ENCODE measurements at places on chromosomes 4 and X.

- no peak for DNase-seq
These were observed 82.5 kb upstream of the GC start for GRCh38 chr4:71866212-71866885.

DNA sequence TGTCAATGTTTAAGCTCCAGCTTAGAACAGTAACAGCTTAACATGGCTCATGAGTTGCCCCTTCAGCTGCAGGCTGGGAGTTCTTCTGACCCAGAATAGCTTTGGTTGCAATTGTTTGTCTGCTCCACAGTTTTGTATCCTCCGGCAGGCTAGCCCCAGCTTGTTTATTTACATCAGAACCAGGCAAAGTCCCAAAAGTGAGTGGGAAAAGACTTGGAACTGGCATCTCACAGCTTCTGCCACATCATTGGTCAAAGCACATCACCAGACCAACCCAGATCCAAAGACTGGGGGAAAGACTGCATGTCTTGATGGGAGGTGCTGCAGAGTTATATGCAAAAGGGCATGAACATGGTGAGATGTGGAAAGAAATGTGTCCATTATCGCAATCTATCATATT, 231.2 kb upstream of the CPEB2 start:
- no peak for DNase-seq

DNA sequence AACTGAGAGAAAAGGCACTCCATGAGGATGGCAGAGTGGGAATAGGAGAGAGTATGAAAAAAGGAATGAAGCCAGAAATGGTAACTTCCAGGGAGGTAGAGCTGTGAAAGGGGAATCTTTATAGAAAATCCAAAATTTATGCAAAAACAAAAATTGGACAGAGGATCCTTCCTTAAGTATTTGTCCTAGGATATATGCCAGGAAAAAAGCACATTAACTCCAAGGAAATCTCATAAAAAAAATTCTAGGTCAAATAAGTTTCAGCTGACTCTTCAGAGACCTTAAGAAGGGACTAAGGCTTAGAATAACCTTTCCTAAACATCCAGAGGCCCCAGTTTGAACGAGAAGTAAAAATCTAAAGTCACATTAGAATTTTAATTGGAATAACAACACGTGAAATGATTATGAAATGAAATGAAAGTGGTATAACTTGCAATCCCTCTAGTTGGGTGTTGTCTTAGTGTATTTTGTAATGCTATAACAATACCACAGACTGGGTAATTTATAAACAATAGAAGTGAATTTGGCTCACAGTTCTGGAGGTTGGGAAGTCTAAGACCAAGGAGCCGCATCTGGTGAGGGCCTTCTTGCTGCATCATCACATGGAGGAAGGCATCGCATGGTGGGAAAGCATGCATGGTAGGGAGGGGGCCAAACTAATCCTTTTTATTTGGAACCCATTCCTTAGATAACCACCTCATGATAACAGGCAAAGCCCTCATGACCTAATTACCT, 145.4 kb upstream of the RXFP1 start:
- DNase-seq: no peak

DNA sequence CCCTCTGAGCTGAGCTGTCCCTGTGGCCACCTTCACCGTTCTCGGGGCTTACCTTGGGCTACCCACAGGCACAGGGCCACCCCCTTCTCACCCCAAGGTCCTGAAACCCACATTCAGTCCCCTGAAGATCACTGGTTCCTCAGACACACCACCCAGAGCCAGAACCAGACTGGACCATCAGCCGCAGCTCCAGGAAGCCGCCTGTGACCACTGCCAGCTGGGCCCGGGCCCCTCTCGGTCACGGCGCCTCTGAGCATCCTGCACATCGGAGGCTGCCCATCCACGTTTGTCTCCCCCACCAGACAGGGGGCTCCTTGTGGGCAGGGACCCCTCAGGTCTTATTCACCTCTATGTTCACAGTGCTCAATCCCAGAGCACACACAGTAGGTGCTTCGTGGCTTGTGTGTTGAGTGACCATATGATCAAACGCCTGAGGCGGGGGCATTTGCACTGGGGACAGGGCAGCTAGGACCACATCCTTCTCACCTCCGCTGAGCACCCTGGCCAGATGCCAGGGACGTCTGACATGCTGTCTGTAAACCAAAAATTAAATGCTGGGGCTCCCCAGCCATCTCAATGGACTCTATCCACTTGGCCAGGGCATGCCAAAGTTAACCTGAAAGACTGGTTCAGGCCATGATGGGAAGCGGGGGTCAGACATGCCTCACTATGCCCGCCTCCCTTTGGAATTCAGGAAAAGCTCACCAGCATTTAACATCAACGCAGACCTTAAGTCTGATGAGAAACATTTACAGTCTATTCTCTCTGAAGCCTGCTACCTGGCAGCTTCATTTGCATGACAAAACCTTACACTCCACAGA, 109.4 kb upstream of the AFAP1 start:
- DNase-seq: no peak

DNA sequence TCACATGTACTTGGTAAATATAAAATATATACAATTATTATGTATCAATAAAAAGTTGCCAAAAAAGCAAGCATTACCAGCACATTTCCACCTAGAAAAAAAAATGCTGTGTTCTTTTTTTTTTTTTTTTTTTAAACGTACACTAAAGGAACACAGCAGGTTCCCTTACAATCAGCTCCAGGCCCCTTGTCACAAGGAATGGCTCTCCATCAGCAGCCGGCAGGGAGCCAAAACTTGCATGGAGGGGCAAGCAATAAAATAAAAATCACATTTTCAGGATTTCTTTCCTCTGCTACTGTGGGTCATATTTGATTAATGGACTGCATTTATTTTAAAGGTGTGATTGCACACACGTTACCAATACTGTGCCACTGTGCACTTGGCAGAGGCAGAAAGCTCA, 460.3 kb downstream of the GPAT3 start:
- DNase-seq: no peak

DNA sequence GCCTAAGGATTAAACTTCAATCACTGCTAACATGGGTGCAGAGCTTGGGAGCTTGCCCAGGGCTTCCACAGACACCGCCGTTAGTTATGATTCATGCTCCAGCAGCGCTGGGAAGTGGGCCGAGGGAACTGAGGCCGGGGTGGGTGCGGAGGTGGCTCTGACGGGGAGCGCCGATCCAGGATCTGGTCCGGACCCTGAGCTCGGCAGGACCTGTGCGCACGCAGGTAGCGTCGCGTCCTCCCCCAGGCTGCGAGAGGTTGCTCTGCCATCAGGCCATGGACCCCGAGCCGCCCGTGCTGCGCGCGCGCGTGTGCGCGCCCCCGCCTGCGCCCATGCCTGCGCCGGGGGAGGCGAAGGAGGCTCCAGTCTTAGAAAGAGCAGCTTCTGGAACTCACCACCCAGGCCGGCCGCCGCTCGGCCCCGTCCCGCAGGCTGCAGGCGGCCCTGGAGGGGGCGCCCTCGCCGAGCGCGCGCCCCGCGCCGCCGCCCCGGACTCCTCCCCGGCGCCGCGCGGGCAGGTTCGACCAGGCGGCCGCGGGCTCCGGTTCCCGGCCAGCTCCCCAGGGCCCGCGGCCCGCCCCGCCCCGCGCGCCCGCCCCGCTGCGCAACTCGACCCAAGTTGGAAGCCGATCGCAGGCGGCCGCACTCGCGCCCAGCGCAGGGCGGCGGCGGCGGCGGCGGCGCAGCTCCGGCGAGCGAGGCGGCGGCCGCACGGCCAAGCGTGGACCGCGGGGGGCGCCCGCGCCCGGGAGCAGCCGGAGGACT, 732 bp upstream of the ADRA2C start:
- peak; percentile 29 for DNase-seq

DNA sequence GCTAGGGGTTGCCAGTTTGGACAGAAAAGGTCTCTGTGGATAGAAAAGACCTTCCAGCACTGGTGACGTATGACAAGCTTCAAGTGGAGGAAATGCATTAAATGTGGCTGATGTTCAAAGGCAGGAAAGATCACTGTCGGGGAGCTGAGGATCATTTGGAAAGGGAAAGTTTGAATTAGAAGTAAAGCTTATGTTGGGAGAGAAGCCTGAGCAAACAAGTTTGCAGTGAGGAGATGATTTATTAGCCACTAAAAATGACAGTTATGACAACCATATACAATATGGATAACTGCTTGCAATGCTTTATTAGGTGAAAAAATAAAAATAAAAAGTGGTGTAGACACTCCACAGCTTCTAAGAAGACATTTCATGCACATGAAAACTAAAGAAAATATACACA, 135.3 kb upstream of the HS3ST1 start:
- no peak for DNase-seq

GRCh38 chr4:143512978-143513313, 556 bp upstream of the SMARCA5 start:
- DNase-seq: peak; percentile 71

GRCh38 chr4:45423896-45424295, 697.5 kb upstream of the GNPDA2 start:
- DNase-seq: no peak

All from SW 1271 (cell line).